ENCODE measurements at places on chromosomes 16 and 17.

DNA sequence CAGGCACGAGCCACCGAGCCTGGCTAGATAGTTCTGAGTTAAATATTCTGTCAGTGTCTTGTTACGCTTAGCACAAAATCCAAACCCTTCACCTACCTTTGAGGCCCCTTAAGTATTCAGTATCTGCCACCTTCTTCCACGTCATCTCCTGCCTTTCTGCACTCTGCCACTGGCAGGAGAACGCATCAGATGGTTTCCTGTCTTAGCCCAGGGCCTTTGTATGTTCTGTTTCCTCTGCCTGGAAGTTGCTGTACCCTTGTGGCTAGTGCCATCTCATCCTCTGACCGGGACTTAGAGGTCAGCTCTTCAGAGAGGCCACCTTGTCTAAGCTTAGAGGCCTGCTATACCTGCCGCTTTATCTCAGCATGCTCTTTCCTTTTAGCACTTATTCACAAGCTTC is 67.5 kb upstream of the LGALS9 start:
- no peak for DNase-seq

GRCh38 chr17:79907850-79908249 is 68.6 kb upstream of the CBX4 start:
- no peak for DNase-seq

- no peak for DNase-seq
These were observed 723 bp downstream of the NTHL1 start for GRCh38 chr16:2046893-2047329.

- peak; percentile 57 for DNase-seq
These were observed 65.2 kb downstream of the CYTH1 start for GRCh38 chr17:78716814-78717393.

- DNase-seq, result no peak
These were observed 17.5 kb downstream of the ABHD15 start for GRCh38 chr17:29549177-29549923.

GRCh38 chr16:72797621-72798020 is 250.3 kb downstream of the ZFHX3 start:
- DNase-seq, result no peak

DNA sequence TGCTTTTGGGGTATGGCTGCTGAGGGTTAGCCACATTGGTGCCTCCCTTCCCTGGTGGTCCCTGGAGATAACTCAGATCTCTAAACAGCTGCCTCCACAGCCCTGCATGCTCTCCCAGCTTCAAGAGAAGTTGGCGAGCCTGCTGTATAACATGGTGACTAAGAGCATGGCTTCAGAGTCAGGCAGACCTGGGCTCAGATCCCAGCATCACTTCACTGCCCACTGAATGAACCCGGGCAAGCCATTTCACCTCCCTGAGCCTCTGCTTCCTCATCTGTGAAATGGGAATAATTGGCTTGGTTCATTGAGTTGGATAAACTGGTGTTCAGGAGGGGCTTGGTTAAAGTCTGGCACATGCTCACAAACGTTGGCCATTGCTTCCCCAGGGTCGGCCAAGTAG is 16.6 kb downstream of the KIF1C start:
- no peak for DNase-seq

DNA sequence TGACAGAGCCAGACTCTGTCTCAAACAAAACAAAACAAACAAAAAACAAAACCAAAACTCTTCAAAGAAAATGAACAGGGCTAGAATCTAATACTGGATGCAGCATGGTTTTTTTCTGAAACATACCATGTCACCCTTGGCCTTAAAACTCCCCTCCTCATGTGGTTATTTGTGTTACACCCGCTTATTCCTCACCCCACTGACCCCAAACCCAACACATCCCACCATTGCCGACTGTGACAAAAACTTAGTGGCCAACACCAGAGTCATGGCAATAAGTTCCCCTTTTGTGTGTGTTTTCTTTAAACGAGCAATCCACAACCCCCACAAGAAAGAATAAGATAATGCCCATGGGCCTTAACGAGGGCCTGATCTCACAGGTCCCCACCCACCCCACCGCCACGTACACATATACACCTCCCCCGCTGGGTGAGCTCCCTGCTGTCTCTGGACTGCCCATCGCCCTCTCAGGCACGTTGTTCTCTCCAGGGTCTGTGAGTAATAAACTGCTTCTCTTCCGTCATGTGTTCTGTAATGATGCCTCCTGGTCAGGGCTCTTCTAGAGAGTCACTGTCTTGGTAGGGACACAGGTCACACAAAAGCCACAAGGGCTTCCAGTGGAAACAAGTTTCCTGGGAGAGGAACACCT is 16.8 kb upstream of the ENGASE start:
- DNase-seq, result no peak

- no peak for DNase-seq
These were observed 13.4 kb downstream of the PGS1 start for GRCh38 chr17:78391843-78392242.

- DNase-seq, result peak; percentile 41
These were observed 441 bp downstream of the VASN start for GRCh38 chr16:4372001-4372577.

DNA sequence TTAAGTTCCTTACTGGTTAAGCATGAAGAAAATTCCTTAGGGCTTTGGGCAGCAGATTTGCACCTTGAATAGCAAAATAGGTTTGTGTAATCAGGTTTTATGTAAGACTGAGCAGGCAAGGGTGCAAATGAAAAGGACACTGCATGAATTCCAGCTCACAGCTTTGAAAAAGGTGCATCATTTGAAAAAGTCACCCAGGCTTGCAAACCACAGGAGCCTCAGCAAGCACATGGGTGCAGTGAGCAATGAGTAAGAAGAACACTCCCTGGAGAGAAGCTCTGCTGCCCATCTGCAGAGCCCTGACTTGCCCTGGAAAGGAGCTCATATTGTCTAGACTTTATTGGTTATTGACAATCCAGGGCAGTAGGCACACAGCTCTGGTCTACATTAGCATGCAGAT is 165.6 kb upstream of the KCNJ16 start:
- no peak for DNase-seq

GRCh38 chr17:4520060-4520893 is 21.6 kb downstream of the SPNS2 start:
- DNase-seq, result no peak

GRCh38 chr16:76835779-76836300 is 355.1 kb upstream of the MON1B start:
- no peak for DNase-seq

DNA sequence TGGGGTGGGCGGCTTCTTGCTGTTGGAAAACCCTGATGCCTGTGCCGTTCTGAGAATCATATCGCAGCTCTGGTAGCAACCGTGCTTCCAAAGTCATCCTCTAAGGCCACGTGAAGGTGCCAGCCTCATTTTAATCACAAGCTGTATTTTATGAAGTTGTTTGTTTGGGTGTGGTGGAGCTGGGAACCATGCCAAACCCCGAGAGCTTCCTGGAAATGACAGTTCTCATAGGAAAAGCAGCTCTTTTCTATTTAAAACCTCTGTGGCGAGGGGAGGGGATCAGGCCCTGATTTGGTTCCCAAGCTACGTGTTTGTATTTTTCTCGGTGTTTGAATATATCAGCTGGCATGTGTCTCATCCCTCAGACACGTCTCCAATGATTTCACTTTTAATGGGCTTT is 21.7 kb downstream of the KNOP1 start:
- DNase-seq, result peak; percentile 53

GRCh38 chr17:42120770-42121769 is at the start of gene KAT2A:
TSS of gene KAT2A (minus strand) at chr17:42121367. CDS start at chr17:42121304, 63 bp downstream.
- DNase-seq, result peak; percentile 87

GRCh38 chr16:2966043-2966807 is 2.1 kb downstream of the KREMEN2 start:
- DNase-seq, result no peak

DNA sequence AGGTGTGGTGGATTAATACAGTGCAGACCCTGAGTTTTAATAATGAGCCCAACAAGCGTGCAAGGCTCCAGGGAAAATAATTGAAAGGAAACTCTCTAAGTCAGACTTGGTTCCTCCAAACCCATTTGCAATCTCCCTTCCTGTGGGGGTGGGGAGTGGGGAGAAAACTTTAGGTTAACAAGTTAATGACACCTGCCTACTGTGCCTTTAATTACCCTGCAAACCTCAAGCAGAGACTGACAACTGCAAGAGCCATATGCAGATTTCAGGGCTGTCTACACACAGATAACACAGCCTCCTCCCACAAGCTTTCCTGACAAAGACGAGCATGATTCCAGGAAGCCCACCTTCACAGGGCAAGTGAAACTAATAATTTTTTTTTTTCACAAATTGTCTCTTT is 359.3 kb downstream of the HS3ST4 start:
- DNase-seq, result no peak

- no peak for DNase-seq
These were observed 14.6 kb downstream of the CRAMP1 start for GRCh38 chr16:1626776-1627175.

DNA sequence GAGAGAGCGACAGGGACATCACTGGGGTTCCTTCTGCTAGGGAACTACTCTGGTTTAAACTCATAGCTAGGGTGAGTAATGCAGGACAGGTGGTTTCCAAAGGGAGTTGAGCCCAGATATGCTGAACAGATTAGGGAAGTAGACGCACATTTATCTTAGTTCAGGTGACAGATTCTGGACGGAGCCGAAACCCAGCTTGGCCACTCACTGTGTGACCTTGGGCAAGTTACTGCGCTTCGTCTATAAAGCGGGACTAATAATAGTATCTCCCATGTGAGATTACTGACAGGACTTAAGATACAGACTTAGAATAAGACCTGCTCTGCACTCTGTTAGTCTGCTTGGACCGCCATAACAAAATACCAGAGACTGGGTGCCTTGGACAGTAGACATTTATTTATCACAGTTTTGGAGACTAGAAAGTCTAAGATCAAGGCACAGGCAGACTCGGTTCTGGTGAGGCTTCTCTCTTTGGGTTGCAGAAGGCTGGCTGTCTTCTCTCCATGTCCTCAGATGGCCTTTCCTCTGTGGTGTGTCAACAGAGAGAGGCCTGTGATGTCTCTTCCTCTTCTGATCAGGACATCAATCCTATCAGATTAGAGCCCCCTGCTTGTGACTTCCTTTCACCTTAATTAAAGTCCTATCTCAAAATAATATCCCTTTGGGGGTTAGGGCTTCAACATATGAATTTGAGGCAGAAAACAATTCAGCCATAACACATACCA is 12.1 kb downstream of the SCNN1G start:
- no peak for DNase-seq
